ENCODE measurements at places on chromosomes 5 and 9.

DNA sequence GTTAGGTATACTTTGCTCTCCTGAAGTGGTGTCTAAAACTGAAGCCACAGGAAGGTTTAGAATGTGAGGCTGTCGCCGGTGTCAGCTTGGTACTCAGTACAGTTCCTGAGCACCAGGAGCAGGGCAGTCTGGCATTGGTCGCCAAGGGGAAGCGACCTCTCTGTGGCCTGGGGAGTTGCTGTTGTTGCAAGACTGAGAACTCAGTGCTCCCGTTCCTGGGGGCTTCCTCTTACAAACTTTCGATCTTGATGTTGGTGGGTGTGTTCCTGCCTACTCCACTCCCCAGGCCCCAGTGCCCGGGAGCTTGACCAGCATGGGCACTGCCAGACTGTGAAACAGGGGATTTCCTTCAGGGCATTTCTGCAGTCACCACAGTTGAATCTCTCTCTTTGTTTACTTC, 52.4 kb upstream of the PPARGC1B start:
- DNase-seq, result no peak

DNA sequence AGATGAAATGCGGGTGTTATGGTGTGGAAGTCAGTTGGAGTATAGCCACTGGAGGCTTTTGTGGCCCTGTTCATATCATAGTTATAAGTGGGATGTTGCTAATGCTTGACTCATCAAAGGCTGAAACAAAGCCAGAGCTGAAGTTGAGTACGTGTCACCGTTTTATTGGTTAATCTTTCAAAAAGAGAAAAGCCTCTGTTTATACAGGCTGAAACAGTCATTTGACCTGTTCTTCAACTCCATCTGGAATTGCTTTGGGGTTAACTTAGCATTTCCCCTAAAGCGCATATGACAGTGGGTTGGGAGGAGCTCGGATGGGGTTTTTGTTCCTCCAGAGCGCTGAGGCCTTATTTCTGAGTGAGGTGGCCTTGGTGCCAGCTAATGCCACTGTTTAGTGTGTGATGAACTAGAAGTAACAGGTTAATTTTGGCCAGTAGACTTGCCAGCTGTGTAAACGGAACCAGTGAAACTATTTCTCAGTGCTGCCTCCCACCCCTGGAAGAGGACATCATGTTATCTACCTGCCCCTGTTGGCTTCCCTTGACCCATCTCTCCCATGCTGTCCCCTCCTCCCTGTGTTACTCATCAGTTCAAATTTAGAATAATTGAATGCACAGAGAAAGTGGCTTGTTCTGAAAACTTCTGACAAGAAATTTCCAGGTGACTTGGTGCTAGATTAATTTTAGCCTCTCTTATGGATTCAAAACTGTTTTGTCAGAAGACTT, 34.2 kb downstream of the MTAP start:
- DNase-seq, result no peak

- DNase-seq, result no peak
These were observed 101.0 kb downstream of the ZNF608 start for GRCh38 chr5:124645396-124645795.

DNA sequence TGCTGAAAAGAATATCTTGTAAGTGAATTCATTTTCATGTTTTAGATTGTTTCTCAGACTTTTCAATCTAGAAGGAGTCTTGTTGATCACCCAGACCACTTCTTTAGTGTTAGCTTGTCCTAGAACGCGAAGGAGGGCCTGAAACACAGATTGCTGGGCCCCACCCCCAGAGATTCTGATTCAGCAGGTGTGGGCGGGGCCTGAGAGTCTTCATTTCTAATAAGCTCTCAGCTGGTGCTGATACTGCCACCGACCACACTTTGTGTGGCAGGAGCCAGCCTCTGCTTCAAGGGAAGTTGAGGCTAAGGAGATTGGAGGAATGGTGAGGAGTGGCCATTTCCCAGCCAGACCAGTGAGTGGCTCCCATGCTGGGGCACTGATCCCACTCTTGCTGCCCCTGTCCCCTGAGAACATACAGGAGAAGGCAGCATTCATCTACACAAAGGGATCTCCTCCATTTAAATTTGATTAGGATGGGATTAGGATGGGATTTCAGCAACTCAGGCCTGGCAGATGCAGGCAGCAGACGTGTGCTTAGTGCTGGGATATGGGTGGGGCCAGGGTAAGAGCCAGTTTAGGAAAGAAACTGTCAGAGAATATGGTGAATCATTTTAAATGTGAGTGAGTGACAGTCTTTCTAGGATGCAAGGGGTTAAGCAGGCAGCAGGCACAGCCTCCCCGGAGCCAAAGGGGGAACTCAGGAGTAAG, 35.9 kb downstream of the ZNF618 start:
- DNase-seq, result no peak

DNA sequence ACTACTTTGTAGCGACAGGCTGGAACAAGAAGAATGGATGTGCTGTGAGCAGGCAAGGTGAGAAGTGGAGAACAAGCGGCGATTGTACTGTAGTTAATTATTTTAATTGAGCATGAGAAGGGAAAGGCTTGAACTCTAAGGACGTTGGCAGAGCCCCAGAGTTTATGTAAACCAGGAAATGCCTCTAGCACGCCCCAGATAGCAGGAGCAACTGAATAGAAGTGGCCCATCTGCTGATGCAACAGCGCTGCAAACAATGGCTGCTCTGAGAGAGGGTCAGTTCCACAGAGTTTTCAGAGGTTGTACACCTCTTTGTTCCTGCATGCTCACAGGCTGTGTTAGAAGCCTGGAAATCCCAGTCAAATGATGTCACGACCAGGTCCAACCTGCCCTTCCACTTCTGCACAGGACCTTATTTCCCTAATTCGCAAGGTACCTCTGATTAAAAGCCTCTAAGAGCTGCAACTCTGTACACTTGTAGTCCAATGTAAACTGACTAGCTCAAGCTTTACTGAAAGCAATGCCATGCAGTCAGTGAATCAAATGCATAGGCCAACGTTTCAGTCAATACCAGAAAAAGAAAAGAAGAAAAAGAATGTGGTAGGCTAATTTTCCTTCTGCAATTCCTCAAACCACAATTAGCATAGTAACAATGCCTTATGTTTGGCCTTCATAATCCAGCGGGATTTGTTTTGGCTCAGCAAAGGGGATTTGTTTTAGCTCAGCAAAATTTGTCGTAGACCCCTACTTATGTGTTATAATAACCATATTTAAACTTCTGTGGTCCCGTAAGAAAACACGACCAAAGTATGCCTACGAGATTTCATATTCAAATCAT, 119.6 kb upstream of the RETREG1 start:
- DNase-seq, result no peak

DNA sequence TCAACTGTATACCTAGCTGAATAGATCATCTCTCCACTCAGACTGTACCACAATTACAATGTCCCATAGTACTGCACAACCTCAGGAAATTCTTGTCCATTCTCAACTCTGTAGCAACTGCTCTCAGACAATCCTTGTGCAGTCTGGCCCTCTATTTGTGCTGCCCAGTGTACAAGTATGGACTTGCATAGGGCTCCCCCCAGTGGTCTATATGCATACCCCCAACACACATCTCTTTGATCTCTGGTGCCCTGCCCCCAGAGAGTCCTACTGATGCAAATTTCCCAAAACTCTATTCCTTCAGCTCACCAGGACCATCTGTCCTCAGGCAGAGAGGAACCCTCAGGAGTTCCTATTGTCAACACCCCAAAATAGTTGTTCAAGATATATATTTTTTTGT, 205.3 kb downstream of the SLCO4C1 start:
- DNase-seq, result no peak

DNA sequence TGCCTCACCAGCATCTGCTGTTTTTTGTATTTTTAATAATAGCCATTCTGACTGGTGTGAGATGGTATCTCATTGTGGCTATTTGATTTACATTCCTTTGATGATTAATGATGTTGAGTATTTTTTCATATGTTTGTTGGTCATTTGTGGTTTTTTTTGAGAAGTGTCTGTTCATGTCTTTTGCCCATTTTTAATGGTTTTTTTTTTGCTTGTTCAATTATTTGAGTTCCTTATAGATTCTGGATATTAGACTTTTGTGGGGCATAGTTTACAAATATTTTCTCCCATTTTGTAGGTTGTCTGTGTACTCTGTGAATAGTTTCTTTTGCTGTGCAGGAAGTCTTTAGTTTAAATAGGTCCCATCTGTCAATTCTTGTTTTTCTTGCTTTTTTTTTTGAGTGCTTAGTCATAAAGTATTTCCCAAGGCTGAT, 148.1 kb downstream of the NPR3 start:
- DNase-seq, result no peak

DNA sequence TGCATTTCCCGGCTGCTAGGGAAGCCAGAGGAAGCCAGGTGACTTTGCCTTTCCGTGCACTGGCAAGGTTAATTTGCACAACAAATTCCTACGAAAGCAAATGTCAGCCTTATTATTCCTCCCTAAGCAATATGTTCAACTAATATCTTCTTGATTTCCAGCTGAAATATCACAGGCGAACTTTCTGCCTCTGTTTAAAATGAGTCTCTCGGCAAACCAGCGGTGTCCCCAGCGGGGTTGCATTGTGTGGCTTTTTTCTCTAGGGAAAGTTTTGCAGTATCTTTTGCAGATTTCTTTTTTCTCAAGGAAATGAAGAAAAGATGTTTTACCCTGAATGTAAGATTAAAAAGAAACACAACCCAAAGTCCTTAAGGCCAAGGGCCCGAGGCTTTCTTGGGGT, 1.9 kb downstream of the DBH start:
- DNase-seq, result no peak

- DNase-seq, result no peak
These were observed 47.1 kb downstream of the LIX1 start for GRCh38 chr5:97095318-97095732.

DNA sequence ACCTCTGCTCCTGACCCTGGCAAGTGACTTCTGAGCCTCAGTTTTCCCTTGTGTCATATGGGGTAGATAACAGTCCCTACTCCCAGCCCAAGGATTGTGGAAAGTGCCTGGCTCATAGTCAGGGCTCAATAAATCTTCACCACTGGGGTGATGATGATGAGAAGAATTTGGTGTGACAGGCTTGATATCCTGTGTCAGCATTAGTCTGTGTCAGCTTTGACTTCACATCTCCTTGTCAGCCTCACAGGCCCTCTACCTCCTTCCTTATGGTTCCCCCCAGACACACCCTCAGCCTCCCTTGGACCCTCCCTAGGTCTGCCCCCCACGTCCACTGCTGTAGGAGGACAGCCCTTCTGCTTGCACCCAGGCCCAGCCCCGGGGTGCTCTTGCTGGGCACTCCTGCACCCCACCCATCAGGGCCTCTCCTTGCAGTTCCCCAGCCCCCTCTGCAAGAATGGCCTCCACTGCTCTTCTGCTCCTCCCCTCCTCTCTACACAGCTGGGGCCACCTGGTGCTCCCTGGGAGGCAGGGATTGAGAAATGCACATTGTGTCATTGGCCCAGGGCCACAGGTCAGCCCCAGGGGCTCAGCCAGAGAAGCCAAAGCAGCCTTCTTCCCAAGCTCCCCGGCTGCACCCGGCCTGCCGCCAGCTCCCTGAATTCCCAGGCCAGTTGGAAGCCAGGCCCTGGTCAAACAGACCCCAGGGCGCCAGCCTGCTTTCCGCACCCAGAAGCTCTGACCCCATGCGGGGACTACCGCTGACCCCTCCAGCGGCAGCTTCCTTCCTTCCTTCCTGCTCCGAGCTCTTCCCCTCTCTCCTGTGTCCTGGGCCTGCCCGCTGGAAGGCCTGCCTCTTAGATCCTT, 7.7 kb downstream of the FGFR4 start:
- DNase-seq, result no peak

Measured in activated effector memory CD4-positive, alpha-beta T cell treated with Interleukin-2 at 50 U/mL for 16 hours (primary cell).